ENCODE measurements at places on chromosomes 7 and 10.

GRCh38 chr10:28359334-28359733, 56.5 kb upstream of the MPP7 start:
- DNase-seq: no peak

DNA sequence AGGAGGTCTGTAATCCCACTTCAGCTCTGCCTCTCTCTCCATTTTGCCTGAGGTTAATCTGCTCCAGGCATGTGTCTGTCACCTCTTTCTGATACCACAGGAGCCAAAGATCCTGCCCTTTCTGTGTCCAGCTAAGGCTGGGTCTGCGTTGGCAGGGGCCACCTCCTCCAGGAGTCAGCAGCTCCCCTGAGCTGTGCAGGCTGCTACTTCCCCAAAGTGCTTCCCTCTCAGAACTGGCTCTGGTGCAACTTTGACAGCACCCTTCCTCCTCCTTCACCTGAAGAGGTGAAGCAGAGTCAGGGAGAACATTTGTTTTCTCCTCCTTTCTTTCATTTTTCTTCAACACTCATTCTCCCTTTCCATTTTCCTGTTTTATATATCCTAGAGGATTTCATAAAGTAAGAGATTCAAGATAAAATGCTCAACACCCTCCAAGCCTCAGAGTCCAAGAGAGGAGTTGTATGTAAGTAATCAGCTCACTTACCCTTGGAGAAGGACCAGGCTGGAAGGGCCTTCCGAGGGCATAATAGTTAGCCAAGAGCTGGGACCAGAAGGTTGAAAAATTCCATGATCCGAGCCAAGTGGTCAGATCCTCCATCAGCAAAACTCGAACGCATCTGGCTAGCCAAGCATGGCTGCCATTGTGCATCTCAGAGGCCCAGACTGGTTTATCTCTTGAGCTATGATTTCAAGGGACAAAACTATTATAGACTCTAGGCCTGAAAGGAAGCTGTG, 257.3 kb downstream of the PTEN start:
- no peak for DNase-seq

DNA sequence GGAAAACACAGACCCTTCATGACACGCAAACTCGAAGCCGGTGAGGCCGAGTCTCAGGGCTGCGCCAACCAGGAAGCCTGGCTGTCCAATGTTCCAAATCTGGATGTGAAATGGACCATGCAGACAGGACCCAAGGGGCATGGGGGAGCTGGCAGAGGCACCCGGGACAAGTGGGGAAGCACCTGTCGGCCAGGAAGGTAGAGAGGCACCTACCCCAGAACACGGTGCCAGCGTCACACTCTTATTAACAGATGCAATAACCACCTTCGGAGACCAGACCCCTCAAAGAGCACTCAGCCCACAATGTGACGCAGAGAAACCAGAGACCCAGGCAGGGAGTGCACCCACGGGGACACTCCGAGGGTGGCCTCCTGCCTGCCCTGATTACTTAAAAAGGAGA, 88.3 kb upstream of the PDGFA start:
- no peak for DNase-seq

DNA sequence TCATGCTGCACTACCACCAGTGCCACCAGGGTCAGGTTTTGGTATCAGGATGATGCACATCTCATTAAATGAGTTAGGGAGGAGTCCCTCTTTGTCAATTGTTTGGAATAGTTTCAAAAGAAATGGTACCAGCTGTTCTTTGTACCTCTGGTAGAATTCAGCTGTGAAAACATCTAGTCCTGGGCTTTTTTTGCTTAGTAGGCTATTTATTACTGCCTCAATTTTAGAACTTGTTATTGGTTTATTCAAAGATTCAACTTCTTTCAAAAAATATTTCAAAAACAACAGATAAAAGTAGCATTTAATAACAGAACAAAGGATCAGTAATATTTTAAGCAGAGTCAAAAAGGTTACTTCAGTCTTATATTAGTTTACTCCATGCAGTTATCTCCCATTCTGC, 6.4 kb upstream of the ZNF716 start:
- no peak for DNase-seq

DNA sequence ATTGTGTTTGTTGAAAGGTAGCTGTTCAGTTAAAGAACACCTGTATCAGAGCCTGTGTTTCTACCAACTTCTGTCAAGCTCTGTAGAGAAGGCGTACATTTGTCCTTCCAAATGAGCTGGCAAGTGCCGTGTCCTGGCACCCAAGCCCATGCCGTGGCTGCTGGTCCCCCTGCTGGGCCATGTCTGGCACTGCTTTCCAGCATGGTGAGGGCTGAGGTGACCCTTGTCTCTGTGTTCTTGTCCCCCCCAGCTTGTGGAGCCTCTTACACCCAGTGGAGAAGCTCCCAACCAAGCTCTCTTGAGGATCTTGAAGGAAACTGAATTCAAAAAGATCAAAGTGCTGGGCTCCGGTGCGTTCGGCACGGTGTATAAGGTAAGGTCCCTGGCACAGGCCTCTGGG, 154.9 kb downstream of the EGFR start:
- no peak for DNase-seq

GRCh38 chr10:113644185-113645120, 19.4 kb downstream of the NRAP start:
- DNase-seq: no peak

GRCh38 chr7:80199051-80199450, 64.4 kb downstream of the GNAI1 start:
- no peak for DNase-seq

- DNase-seq: no peak
Observed at GRCh38 chr10:101244321-101245050, 15.2 kb upstream of the LBX1 start.

DNA sequence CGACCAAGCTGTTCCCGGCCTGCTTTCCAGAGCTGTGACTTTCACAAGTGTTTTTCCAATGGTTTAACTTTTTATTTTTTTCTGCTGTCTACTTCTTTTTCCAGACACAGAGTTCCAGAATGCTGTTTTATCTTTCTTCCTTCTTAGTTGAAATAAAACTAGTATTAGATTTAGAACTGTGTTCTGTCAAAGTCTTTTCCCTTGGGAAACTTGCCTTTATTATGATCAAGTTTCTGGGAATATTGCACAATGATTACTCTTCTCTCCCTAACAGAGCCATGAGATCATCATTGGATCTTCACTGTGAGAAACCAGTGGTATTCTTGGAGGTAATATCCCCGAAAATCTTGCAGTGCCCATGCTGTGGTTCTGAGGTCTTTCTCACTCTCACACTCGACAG, 104.9 kb upstream of the KCND2 start:
- DNase-seq: no peak

- DNase-seq: no peak
Observed at GRCh38 chr10:86048571-86048970, 318.0 kb downstream of the GRID1 start.

GRCh38 chr10:121753726-121754476, 155.7 kb upstream of the FGFR2 start:
- no peak for DNase-seq

DNA sequence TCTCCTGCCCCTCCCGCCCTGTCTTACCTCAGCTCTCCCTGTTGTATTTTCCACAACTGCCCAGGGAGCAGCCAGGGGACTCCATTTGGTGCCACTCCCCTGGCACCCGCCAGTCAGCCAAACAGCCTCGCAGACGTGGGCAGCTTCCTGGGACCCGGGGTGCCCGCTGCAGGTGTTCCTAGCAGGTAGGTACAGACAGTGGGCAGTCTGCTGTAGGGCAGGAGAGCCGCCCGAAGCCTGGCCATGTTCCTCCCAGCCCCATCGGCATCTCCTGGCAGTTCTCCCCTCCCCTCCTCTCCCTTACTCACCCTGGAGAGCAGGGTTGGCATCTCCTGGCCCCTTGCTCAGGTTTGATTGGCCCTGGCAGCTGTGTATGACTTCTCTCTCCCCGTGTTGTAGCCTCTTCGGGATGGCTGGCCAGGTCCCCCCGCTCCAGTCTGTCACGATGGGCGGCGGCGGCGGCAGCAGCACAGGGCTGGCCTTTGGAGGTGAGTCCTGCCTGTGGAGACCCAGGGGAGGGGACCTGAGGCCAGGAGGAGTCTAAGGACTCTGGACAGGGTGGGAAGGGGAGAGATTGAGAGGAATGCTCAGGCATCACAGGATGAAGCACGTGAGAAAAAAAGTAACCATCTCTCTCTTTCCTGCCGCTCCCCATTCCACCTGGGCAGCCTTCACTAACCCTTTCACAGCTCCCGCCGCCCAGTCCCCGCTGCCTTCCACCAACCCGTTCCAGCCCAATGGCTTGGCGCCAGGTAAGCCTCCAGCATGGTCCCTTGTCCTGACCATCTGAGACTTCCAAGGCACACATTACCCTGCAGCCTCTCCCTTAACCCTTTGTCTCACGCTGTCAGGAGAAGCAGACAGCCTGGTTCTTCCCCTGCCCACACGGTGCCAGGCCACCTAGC, 11.3 kb downstream of the SAP25 start:
- DNase-seq: no peak

- no peak for DNase-seq
Observed at GRCh38 chr7:29861884-29862283, 55.6 kb downstream of the WIPF3 start.

GRCh38 chr10:50501924-50502452, 121.8 kb downstream of the SGMS1 start:
- no peak for DNase-seq

- DNase-seq: peak; percentile 45
Observed at GRCh38 chr10:1056326-1057105, at the start of gene WDR37. WDR37 (plus strand) TSS chr10:1056385; CDS start chr10:1072156, 15,771 bp downstream.

DNA sequence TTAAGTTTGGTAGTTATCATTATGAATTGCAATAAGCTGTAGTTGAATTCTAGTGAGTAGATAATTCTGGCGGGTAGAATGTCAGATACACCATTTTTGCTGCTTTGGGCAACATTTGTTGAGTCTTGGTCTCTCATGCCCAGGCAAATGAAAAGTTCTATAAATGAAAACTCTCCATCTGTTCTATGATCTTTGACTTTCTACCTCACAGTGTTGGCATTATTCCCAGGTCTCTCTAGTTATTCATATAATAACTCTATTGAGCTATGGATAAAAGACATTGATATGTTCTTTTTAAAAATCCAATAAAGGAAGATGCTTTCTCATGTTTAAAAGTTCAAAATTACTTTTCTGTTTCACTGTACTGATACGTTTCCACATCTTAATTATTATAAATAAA, 415.3 kb upstream of the SEMA3D start:
- DNase-seq: no peak

- DNase-seq: no peak
Observed at GRCh38 chr10:107848726-107849360, 684.3 kb upstream of the SORCS1 start.

DNA sequence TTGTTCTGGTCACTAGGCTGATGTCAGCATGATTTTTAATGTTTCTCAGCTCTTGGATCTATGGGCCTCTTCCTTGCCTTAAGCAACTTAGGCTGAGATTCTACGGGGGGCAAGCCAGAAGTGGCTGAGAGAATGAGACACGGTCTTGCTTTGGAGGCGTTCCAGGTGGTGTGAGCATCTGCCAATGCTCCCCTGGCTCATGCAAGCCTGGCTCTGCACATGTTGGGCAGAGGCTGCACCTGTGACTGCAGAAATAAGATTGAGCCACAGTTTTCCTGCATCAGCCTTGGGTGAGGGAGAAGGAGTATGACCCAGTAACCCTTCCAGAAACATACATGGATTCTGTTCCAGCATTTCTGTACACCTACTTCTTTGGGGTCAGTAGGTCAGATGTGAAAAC, 41.9 kb downstream of the C10orf120 start:
- no peak for DNase-seq

- DNase-seq: peak; percentile 13
Observed at GRCh38 chr7:77395626-77396025, 20.5 kb downstream of the GSAP start.

DNA sequence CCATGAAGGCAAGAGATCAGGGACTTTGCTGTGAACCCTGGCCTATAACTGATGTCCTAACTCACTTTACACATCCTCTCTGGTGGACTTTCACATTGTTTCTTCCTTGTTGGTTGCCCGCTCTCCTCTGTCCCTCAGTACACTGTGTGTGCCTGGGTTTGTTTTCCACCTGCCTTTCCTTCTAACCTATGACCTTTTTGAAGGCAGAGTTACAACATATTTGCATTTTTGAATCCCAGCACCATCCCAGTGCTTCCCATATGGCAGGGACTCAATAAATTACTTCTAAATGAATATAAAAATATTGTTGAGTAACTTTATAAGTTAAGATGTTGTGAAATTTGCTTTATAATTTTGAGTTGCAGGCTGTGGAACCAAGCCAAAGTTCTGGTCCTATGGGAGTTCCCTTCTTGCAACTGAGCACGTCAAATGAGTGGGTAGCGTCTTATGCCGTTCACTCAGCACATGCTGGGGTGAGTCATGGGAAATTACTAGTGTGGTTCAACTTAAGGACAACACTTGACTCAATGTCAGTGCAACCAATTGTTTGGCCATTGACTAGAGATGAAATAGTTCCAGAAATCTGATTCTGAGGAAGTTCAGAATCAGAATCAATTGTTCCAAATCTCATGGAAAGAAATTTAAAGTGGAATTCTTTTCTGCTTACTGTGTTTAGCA, 250.9 kb downstream of the TWIST1 start:
- no peak for DNase-seq

DNA sequence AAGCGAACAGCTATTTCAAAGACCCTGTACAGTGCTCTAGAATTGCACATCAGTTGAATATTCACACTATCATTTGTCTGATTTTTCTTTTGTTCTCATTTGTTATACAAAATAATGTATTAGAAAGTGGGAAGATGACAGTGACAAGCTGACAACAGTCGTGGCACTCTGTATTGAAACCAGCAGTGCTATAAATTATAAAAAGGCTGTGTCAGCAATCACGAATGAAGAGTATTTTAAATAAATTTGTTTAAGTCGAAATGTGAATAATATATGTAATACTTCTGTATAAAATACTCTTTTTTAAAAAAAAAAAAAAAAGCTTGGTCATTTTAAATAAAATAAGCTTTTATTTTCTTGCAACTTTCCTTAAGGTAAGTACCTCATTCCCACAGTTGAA, 122.6 kb downstream of the VPS50 start:
- no peak for DNase-seq

GRCh38 chr7:112421666-112422486, 28.4 kb upstream of the IFRD1 start:
- no peak for DNase-seq

DNA sequence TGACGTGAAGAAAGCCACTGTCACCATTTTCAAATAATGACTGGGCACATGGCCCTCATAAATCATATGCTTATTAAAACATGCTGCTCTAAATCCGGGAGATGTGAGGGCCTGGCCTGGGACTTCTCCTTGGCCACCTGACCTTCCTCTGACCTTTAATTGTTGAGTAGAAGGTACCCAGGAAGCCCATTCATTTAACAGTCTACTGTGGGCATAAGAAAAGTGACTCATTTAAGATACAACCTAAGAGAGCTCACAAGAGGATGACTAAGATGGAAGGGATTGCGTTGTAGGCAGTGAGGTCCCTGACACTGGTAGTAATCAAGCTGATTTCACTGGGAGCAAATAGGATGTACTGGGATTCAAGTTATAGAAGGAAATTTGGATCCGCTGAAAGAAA, 203.4 kb upstream of the GPR26 start:
- no peak for DNase-seq

GRCh38 chr7:133491846-133492652, 239.2 kb downstream of the EXOC4 start:
- no peak for DNase-seq

DNA sequence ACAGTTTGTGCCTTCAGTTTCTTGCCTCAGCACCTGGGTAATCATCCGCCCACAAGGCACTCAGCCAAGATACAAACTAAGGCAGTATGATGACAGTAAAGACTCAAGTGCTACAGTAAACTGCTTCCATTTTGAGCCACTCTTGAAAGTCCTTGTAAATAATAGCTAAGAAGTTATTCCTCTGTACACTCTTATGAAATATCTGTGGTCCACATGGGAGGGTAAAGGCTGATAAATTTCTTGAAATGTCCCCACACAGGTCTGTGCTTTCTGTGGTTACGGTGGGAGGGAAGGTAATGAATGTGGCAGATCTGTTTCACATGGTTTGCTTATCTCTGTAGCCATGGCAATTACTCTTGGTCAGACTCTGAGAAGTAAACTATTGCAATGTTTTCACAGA, 551.0 kb upstream of the ZWINT start:
- peak; percentile 0 for DNase-seq

Data from NCI-H2029 (cell line).